ENCODE measurements at places on chromosomes 12 and 14.
A peak's percentile ranks its signal among the peaks of the same experiment; 100 is the strongest.

GRCh38 chr14:60796434-60796833 is 61.9 kb downstream of the MNAT1 start:
- DNase-seq, result no peak

DNA sequence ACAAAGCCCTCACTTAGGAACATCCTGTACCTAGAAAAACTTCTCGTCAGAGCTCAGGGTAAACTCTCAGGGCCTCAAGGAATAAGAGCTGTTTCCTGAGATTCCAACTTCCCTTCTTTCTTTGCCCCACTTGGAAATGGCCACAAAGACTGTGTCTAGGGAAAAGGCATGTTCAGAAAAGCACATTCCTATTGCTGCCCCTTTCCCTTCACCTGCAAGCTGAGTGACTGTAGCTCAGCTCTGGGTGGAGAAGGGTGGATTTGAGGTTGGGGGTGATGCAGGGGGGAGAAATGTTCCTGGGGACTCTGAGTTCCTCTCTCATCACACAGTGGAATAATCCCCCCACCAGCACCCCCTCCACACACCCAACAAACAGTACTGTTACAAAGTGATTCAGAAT is 6.8 kb downstream of the ENDOU start:
- no peak for DNase-seq

- peak; percentile 15 for DNase-seq
These were observed 923 bp upstream of the ITPR2 start for GRCh38 chr12:26833743-26834490.

- no peak for DNase-seq
These were observed 923.1 kb upstream of the MDGA2 start for GRCh38 chr14:48598458-48598857.

GRCh38 chr14:67239582-67239981 is 1.7 kb upstream of the PALS1 start:
- no peak for DNase-seq

- DNase-seq, result no peak
These were observed 319.9 kb downstream of the KCNC2 start for GRCh38 chr12:74889563-74890236.

DNA sequence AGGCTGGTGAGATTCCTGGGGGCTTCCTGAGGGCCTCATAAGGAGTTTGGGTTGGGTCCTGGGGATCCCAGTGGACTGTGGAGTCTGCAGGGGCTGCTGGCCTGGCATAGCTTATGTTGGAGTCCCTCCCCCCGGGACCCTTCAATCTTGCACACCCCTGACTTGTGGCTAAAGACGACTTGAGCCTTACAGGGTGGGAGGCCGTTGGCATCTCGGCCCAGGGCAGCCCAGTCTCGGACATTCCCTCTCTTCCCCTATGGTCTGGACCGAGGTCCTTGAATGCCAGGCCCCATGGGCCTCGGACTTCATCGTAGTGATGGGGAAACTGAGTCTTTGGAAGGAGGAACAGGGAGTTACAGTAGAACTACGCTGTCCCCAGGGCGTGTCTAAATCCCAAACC is 12.5 kb downstream of the RTL1 start:
- no peak for DNase-seq

DNA sequence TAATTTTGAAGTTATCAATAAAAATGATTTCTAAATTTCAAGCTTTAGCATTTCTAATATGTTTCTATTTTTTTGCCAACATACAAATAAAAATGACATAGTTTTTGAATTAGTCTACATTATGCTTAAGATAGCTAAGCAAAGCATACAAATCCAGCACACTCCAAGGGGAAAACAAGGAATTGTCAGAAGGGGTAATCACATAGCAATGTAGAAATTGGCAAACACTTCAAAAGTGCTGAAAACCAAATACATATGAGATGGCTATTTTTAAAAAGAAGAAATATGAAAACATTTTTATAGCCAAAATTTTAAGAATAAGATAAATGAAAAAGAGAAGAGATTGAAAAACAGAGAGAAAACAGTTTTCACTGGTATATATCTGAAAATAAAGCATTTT is 308.0 kb downstream of the SLC6A15 start:
- no peak for DNase-seq

DNA sequence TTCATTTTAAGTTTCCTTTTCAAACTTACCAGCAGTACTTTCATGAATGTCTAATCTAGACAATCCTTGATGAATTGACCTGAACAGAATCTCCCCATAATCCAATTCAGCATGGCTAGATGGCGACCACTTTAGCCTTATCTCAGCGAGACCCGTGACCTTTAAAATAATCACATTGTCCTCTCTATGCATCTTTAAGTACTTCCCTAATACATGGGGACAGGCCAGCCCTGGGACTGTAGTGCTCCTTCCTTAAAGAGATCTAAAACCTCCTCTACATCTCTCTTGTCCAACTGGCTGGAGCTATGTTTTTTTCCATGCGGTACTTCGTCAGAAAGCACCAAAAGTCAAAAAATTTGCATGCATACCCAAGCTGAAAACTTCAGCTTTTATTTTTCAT is 746.0 kb downstream of the VRK1 start:
- DNase-seq, result no peak

GRCh38 chr14:67618617-67619063 is 1.1 kb upstream of the ARG2 start:
- no peak for DNase-seq

DNA sequence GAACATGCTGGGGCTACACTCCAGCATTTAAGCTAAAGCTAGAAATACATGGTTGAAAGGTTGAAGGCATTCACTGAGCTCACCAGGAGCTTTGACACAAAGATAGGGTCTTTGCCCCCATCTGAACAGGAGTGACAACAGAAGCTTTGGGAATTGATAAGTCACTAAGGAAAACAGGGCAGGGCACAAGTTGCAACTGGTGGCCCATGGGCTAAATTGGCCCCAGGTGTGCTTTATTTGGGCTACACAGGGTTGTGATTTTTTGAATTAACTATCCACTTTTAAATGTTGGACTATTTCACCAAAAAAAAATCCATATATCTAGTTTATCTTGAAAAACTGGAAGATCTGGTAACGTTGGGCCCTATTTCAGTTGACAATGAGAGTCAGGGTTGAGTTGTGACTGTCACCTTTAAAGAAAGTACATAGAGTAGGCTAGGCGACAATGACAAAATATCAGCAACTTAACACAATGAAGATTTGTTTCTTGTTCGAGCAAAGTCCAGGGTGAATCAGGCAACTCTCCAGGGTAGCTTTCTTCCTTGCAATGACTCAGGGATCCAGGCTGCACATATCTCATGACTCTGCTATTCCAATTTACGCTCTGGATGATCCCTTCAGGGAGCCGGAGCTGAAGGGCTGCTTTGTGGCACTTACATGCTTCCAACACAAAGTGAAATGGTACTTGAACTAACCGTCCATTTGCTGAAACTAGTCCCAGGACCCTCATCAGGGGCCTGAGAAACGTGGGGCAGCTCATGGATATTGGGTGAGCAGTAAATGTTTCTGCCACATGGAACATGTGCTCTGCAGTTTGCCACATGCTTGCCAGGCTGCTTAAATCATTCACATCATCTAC is 13.3 kb upstream of the EIF4B start:
- no peak for DNase-seq

DNA sequence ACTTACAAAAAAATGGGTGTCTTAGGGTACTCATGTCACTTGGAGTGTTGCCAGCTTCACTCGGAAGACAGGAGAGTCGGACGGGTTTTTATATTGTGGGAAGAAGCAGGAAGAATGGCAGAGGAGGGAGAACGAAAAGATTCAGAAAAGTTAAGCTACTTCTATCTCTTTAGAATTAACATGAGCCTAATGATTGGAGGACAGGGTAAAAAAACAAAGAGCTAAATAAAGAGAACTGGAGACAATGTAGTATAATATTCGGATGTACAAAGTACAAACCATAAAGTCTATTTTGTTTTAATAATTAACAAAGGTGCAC is 43.9 kb downstream of the EFCAB11 start:
- DNase-seq, result no peak

- DNase-seq, result no peak
These were observed 16.8 kb upstream of the TESPA1 start for GRCh38 chr12:55001198-55001868.

DNA sequence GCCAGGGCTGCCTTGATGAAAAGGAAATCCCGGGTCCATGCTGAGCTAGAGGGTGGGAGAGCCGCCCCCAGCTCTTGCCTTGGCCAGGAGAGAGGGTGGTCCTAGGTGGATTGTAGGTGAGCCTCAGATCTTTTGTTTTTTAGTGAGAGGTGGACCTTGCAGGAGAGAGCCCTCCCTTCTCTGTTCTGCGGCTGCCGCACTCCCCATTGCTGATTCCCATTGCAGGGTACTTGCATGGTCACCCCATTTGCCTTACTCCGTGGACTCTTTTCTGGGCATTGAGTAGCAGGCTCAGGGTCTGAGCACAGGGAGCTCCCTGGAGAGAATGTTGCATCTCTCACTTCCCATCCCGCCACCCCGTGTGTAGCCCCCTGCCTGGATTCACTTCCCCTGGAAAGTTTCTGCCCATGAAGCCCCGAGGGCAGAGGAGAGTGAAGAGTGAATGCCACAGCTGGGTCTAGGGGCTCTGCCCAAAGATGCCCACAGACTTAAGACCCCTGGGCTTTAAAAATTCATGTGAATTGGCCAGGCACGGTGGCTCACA is 10.2 kb downstream of the VASH1 start:
- DNase-seq, result no peak

DNA sequence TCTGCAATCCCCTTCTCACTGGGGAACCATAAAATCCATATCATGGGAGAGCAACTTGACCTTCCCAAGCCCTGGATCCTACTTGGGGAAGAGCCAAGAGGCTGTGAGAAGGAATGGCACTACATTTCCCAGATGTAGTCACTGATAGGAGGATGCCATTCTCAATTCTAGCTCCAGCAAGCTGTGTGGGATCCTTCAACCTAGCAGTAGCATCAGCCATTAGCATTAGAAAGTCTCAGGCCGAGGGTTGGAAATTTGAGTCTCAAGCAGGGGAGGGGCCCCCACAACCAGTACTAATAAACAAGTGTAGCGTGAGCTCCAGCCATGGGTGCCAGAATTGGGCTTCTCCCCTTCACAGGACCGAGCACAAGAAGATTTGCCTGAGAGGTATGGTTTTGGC is 84.3 kb upstream of the NELL2 start:
- DNase-seq, result no peak

DNA sequence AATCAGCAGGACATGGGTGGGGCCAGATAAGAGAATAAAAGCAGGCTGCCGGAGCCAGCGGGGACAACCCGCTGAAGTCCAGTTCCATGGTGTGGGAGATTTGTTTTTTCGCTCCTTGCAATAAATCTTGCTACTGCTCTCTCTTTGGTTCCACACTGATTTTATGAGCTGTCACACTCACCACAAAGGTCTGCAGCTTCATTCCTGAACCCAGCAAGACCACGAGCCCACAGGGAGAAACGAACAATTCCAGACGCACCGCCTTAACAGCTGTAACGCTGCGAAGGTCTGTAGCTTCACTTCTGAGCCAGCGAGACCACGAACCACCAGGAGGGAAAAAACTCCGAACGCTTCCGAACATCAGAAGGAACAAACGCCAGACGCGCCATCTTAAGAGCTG is 2.8 kb upstream of the CNIH1 start:
- DNase-seq, result no peak

DNA sequence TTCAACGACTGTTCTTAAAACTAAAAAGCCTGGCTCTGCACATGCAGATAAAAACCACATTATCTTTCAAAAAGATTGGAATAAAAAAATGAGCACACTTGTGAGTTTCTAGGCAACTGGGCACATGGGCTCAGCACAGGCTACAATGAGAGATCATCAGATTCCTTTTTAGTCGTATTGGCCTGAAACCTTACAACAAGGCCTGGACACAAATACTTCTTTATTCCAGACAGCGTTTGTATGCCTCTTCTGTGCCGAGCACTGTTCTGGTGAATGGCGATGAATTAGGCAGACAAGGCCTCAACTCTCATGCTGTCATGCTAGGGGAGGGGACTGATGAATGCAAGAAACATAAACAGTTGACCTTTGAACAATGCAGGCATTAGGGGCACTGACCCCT is 463.0 kb downstream of the AACS start:
- DNase-seq, result no peak

DNA sequence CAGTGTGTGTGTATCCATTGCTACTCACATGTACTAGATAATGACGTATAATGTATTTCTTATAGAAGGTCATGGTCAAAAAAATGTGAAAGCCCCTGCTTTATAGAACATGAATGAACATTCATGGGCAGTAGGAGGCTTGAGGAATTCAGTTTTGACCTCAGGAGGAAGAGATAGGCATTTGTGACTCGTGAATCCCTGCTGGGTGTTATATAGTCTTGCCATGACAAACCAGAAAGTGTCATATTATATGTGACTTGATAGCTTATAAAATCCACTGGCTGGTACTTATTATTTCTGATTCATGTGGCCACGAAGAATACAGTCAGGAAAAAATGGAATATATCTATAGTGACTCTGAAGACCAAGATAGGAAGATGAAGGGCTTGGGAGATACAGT is 287.6 kb downstream of the CEP128 start:
- DNase-seq, result no peak

GRCh38 chr12:75480469-75480949 is at the start of gene GLIPR1:
TSS of gene GLIPR1 (plus strand) at chr12:75480755. CDS start at chr12:75480881, 126 bp downstream.
- peak; percentile 51 for DNase-seq

- no peak for DNase-seq
These were observed 133.6 kb downstream of the TTLL5 start for GRCh38 chr14:75794615-75795038.

DNA sequence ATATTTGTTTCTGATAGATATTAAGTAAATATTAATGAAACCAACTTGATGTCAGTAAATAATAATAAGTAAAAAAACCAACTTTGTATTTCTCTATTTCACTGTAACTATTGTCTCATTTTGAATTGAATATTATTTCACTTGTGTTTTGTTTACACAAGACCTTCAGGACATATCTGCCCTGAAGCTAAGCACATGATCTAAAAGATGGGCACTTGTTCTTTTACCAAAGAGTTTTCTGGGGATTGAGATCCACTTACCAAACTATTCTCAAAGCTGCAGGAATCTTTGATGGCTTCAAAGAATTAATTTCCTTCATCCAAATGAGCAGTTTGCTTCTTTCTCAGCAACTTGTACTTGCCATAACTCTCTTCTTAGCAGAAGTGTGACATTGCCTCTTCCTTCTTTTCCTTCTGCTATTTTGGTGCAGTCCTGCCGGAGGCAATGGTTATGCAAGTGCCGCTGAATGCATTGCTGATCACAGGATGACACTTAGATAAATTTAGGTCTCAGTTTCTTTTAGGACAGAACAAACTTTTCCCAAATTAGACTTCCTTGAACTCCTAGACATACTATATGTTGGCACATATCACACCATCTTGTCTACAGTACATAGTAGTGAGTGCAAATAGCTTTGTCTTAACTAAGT is 9.2 kb downstream of the FAR2 start:
- DNase-seq, result no peak

DNA sequence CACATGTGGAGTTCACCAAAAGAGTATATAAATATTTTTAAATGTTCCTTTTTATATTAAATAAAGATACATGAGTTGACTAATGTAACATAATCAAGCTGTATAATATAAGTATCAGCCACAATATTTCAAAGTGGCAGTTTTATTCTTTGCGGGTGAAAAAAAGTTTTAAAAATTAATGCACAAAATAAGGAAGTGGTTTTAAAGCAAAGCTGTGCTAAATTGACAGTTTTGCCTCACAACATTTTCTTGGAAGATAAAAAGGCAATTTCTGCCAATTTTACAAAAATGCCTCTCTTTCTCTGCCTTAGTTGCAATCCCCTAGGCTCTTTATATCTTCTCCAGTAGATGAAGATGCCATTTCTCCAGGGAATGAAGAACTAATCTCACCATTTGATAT is 719.1 kb downstream of the C12orf50 start:
- DNase-seq, result no peak
